ENCODE measurements at places on chromosomes 4 and X.

GRCh38 chr4:66123190-66123589, 452.9 kb upstream of the EPHA5 start:
- DNase-seq = no peak

DNA sequence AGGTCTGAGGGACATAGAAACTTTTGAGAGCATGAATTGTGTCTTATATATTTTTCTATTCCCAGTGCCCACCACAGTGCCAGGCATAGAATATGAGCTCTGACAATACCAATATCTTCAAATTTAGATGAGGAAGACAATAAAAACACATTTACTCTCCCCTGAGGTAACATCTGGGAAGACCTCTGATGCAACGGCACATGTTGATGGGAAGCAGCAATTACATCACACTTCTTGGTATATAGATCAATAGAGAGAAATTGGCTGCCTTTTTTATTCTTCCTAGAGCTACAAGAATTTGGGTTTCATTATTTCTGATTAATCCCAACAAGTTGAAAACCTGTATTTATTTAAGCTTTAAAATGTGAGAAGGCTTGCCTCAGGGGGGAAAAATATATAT, 67.4 kb upstream of the SMAD1 start:
- DNase-seq = no peak

- no peak for DNase-seq
Measured at GRCh38 chr4:152785639-152786615, 6.2 kb downstream of the ARFIP1 start.

DNA sequence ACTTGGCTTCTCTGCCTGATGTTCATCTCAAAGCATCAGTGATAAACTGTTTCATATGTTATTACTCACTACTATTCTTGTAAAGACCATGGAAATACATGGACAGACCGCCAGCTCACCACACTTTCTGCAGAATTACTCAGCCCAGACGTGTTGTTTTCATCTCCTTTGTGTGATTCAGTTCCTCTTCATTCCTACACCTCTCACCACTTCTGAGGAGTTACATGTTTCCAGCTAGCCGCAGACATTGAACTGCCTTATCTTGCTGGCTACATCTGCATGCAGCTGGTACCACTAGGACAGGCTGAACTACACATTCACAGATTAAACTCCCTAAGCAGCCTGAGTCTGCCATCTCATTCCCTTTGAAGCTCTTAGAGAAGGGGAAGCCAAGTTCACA, 443.2 kb upstream of the FGF16 start:
- DNase-seq = no peak

DNA sequence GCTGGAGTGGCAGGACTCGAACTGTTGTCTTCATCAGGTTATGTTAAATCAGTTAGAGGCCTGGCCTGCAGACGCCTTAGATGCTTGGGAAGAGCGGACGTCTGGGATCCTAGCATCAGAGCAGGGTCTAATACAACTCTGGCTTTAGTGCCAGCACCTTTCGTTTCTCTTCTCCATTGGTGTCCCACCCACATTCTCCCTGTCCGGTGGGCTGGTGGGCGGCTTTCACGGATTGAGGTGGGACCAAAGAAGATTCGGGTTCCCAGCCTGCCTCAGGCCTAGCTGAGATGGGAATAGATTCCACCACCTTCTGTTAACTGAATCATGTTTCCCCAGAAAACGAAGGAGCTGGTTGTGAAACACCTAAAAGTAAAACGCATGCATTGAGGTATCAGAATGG, 939 bp downstream of the PDK3 start:
- no peak for DNase-seq

DNA sequence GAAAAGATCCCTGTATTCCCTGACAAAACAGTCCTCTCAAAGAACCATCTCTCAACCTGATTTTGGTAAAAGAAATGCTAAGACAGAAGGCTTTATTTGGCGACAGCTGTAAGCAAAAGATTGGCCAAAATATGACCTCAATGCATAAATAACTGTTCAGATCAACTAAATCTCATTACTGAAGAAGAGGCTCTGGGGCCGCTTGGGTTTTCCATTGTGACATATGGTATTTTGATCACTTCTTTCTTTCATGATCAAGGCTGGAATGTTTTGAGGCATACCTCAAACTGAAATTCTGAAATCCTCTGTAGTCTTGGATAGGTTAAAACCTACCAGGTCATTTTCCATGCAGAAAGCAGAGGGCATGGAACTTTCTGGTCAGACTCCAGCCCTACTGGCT, 106.3 kb downstream of the C4orf51 start:
- DNase-seq = no peak

- no peak for DNase-seq
Measured at GRCh38 chrX:30822764-30823163, 66.3 kb downstream of the TAB3 start.

DNA sequence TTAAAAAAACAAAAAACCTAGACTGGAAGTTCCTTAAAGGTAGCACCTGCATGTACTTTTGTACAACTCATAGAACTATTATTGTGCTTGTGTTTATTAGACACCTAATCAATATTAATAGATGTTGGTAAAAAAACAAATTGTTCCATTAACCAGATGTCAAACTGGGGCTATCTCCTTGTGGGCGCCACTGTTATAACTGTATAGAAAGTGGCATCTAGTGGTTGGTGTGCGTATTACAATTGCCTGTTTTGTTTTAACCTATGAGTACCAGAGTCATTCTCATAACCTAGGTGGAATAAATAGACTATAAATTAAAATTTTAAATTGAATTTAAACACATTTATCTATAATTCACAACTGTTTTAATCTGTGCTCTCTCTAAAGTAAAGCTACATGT, 97.4 kb downstream of the COL4A5 start:
- no peak for DNase-seq

GRCh38 chrX:24646745-24647182, 383 bp downstream of the PCYT1B start:
- DNase-seq = no peak

DNA sequence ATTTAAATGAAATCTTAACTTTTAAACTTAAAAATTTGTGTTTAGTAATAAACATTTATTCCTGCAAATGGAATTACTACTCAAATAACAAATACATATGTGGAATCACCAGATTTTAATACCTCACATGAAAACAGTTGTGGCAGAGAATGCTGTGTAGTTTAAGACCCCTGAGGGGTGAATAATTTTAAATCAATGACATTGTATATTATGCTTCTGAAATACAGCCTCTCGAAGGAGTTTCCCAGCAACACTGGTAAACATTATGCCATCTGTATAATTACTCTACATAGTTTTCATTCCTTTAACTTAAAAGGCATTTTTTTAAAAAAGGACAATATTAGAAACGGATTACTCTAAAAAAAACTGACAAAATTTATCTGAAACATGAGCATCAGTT, 2313.3 kb downstream of the ARAP2 start:
- no peak for DNase-seq

GRCh38 chr4:22991576-22991975, 298.8 kb downstream of the GBA3 start:
- DNase-seq = no peak

GRCh38 chr4:656436-657337, 17.4 kb downstream of the ATP5ME start:
- DNase-seq = no peak

DNA sequence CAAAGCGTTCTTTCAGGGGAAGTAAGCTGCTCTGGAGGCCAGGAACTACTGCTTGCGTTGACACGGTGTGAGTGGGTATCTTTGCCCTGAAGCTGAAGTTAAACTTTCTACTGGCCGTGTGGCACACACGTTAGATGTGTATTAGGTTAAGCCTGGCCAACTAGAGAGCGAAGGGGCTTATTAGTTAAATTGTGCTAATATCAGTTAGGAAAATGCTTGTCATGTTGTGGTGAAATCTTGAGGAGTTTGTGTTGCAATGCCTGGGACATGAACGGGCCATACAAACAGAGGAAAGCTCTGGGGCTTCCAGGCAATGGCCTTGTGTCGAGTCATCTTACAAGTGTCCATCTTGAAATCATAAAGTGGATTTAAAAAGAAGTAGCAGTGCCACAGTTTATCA, 62.6 kb downstream of the NSUN7 start:
- DNase-seq = peak; percentile 48

DNA sequence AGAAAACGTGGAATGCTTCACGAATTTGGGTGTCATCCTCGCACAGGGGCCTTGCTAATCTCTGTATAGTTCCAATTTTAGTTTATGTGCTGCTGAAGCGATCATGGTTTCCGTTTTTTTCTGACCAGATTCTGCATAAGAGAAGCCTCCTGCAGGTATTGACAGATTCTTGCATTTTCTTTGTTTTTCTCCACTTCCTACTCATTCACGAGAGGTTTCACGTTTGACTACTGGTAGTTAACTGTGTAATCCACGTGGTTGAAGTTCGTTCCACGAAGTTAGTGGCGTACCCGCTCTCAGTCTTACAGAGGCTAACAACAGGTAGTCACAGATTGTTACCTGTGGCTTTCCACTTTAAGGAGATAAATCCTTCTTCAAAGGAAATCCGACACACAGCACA, 12.1 kb upstream of the TRIML2 start:
- DNase-seq = no peak

DNA sequence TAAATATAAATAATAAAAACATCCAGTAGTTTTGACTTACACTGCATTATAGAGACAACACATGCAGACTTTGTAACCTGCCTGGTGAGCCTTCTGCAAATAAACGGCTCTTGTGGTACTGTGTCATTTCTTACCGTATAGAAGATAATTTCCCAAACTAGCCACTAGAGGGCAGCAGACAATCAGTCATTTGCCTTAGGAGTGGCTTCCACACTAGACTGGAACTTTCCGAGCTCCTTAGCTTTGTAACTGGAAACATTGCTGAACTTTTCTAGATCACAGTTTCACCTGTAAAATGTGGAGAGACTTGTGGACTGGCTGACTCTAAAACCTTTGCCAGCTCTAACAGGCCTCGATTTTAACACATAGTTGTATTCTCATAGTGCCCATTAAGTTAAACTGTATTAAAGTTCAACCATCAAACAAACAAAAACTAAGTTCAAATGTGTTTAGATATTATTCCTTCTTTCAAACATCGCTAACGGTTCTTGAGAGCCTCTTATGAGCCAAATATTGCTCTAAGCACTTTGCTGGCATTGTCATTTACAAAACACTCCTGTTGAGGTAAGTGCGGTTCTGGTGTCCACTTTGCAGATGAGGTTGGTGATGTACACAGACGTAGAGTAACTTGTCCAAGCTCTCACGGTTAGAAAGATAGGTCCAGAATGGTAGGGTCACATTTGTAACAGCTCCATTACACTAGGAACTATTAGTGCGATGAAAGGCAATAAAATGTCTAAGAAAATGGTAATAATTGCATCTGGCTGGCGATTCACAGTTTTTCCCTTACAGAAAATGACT, 345.5 kb downstream of the ANK2 start:
- DNase-seq = peak; percentile 2

DNA sequence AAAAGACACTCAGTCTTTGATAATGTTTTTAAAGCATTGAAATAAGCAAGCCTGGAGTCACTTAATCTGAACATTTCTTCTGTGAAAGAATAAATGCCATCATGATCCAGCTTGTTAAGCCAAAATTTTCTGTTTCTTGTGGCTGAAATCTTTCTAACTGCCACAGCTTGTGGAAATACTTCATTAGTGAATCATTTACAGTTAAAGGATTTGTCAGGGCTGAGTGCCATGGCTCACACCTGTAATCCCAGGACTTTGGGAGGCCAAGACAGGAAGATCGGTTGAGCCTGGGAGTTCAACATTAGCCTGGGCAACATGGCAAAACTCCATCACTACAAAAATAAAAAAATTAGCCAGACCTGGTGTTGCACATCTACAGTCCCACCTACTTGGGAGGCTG, 93.3 kb upstream of the PDE5A start:
- no peak for DNase-seq

GRCh38 chr4:44996276-44996845, 270.0 kb upstream of the GNPDA2 start:
- DNase-seq = no peak

DNA sequence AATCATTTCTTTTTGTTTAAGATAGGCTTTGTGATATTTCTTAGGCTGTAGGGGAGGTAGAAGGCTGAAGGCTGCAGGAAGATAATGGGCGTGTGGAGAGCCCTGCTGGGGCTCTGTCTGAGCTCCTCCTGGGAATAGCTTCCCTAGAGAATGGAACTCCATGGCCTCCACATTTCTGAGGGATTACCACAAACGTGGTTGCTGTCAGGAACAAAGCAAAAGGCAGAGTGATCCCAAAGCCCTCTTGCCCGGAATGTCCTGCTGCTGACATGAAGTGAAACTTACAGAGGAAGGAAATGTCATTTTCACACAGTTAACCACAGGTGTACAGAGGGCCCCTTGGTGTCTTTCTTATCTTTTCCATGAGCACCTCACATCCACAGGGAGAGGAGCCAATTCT, 89.3 kb downstream of the DDIT4L start:
- DNase-seq = no peak

Data from CD4-positive, alpha-beta T cell treated with Interferon gamma for 1 hour (primary cell).